ENCODE measurements at places on chromosomes 7 and 10. TPM values are rescaled to one million over a fixed set of nuclear protein-coding genes. Genes with fewer than 3 reads are reported as not detected.
A peak's percentile ranks its signal among the peaks of the same experiment; 100 is the strongest.

IFT22 gene
- 5.5 TPM for total RNA-seq

KCP gene
- 1.4 TPM for total RNA-seq

DEPP1 gene
- total RNA-seq = 18.1 TPM

TECPR1 gene
- 37.0 TPM for total RNA-seq

MMD2 gene
- not detected for total RNA-seq

DNA sequence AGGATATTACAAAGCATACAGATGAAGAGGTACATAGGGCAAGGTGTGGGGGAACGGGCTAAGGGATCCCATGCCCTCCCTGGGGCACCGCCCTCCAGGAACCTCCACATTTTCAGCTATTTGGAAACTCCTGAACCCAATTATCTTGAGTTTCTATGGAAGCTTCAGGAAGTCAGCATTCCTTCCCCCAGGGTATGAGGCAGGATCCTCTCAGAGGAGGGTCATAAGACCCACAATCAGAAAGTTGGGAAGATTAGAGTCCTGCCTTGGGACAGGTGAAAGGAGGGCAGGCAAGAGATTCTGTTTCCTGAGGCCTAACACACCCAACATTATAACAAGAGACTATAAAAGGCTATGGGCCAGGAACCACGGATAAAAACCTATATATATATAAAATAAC, 98.0 kb downstream of the RALA start:
- no peak for DNase-seq

DNA sequence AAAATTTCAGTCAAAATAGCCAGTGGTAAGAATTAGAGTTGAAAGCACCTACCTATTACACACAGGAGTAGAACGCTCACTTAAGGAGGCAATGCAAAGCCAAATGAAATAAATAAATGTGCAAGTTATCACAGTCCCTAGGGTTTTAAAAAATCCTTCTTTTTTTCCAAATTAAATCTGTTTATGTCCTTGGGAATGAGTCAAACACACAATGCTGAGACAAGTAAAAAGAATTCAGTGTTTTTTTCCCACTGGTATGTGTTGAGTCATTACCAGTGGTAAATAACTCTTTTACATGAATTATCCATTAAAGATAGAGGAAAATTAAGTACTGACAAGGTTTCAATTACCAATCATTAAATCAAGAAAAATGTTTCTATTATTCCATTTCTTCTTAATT, 438.6 kb downstream of the TNS3 start:
- no peak for DNase-seq

DNA sequence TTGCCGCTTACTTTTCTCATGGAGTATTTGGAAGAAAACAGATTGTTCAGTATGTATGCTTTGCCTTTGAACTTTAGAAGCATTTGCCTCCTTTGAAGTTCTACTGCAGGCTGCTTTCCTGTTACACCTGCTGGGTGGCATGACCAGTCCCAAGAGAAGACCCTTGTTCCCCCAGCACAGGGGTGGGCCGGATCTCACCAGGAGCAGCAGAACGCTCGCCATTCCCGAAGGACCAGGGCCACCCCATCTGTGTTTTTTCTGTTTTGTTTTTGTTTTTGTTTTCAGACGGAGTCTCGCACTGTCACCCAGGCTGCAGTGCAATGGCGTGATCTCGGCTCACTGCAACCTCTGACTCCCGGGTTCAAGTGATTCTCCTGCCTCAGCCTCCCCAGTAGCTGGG, 493.6 kb downstream of the PTPRN2 start:
- DNase-seq = no peak

DNA sequence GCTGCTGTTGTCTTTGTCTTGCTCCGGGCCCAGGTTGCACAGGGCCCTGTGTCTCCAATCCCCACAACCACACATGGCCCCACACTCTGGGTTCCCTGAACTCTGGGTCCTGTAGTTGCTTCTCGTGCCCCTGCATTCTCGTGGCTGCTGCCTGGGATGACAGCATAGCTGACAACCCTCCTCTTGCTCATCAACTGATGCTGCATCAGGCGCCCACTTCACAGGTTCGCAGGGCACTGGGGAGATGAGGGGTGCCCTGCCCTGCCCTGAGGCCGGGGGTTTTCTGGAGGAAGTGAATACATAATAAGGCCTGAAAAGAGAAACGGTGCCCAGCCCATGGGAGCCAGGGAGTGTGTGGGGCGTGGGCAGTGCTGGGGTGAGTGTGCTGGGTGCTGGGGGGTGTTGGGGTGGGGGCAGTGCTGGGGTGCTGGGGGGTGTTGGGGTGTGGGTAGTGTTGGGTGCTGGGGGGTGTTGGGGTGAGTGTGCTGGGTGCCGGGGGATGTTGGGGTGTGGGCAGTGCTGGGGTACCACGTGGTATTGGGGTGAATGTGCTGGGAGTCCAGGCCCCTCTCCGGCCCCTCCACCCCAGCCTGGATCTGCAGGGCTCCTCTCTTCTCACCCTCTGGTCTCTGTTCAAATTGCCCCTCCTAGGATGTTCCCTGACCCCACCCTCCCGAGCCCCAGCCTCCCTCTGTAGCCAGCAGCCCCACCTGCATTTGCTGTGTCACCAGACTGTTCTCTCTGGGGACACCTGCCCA, 2.0 kb upstream of the MTG1 start:
- peak; percentile 53 for DNase-seq

DNA sequence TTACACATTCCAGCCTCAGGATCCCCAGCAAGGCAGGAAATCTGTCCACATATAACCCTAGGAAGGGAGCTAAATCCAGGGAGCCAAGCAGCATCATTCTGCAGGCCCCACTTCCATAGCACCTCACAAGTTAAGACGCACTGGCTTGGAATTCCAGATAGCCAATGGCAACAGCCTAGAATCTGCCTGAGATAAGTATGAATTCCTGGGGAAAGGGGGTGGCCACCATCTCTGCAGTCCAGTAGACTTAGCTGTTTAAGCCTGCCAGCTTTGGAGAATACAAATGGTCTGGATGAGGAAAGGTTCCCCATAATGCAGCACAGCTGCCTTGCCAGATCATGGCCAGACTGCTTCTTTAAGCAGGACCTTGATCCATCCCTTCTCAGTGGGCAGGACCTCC, 179.4 kb upstream of the PRSS1 start:
- DNase-seq = no peak
